Foreskin keratinocyte (primary cell): ENCODE measurements at places on chromosomes 6 and 20. TPM values are rescaled to one million over a fixed set of nuclear protein-coding genes. Genes with fewer than 3 reads are reported as not detected.

The CCN6 gene
- total RNA-seq, result 0.11 and 0.37 TPM in 2 replicates

The BTN1A1 gene
- total RNA-seq, result not detected in 2 replicates

The KCNQ2 gene
- not detected in 2 replicates for total RNA-seq

The L3MBTL3 gene
- total RNA-seq, result 19.3 and 20.3 TPM in 2 replicates

The KIF6 gene
- 0.14 TPM in 2 replicates for total RNA-seq

The COL12A1 gene
- 108 and 119 TPM in 2 replicates for total RNA-seq
